Activated naive CD4-positive, alpha-beta T cell treated with anti-CD3 and anti-CD28 coated beads, Interleukin-2, amount 10 ng/mL, durations not matched to agents 7 days and 5 days (primary cell): ENCODE measurements at places on chromosomes 7 and 10.

- no peak for DNase-seq
These were observed 81.4 kb downstream of the NRBF2 start for GRCh38 chr10:63214571-63214970.

GRCh38 chr10:71187600-71187999 is 24.8 kb upstream of the UNC5B start:
- DNase-seq = no peak

- no peak for DNase-seq
These were observed 163.1 kb downstream of the AUTS2 start for GRCh38 chr7:69761290-69761922.

- no peak for DNase-seq
These were observed 20.0 kb downstream of the LRRD1 start for GRCh38 chr7:92158660-92159575.

GRCh38 chr10:11150879-11151415 is 133.3 kb downstream of the CELF2 start:
- DNase-seq = no peak

DNA sequence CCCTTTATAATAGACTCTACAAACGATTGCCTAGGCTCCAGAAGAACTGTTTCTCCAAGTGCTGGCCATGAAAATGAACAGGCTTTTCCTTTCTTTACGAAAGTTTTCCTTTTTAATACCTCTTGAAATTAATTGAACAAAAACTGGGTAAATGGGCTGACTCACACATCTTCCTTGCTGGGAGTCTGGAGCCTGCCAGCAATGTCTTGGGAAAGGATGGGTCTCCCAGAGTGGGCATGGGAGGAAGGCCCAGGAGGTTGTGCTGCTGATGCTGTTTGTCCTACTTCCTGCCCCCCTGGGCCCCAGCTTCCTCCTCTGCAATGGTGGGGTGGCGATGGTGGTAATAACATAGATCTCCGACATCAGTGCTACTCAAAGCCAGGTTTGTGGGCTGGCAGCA is 174.1 kb downstream of the RPS24 start:
- no peak for DNase-seq

GRCh38 chr7:127920787-127921438 is 110.3 kb downstream of the LRRC4 start:
- DNase-seq = no peak

- no peak for DNase-seq
These were observed 471.8 kb downstream of the PLXDC2 start for GRCh38 chr10:20288060-20288459.

DNA sequence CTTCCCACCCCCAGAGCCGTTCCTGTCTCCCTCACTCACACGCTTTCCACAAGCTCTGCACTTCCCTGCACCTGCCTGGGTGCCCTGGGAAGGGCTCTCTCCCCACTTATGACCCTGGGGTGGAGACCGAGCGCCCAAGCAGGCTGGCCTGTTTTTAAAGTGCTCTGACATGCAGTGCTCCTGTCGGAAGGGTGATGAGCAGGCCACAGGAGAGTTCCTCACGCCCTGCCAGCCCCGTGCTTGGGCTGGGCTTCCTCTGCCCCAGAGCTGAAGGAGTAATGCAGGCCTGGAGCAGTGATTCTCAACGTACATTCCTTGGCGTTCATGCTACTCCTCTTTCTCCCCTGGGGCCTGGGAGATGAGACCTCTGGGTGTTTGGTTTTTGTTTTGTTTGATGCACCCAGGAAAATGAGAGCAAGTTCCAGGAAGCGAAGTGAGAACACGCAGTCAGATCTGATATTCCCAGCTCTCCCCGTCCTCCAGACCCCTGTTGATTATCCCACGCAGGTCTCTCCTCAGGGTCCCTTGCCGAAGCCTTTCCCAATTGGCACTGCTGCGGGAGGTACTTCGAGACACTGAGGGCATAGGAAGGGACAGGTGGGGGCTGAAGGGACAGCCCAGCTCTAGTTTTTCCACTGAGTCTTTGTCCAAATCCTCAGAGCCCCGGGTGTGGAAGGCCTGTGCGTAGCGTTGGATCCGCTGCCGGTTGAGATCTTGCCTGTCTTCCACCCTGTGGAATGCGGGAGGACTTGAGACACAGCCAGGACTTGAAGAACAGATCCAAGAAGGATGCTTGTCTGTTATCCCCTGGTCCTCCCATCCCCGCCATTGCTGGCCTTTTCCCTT is 14.1 kb downstream of the TRPV6 start:
- no peak for DNase-seq

DNA sequence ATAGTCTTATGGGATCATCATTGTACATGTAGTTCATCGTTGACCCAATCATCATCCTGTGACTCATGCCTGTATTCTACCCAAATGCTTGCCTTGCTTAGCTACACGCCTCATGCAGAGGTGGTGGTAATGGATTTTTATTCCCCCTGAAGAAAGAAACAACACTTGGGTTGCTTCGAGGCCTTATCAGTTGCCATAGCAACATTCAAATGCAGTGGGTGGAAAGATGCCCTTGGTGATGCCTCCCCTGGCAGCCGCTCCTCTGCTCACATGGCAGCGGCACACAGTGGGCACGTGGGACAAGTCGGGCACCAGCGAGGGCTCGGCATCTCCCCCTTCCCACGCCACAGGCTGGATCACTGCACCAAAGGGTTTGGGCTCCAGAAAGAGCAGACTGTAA is 54.0 kb upstream of the NMT2 start:
- DNase-seq = no peak

DNA sequence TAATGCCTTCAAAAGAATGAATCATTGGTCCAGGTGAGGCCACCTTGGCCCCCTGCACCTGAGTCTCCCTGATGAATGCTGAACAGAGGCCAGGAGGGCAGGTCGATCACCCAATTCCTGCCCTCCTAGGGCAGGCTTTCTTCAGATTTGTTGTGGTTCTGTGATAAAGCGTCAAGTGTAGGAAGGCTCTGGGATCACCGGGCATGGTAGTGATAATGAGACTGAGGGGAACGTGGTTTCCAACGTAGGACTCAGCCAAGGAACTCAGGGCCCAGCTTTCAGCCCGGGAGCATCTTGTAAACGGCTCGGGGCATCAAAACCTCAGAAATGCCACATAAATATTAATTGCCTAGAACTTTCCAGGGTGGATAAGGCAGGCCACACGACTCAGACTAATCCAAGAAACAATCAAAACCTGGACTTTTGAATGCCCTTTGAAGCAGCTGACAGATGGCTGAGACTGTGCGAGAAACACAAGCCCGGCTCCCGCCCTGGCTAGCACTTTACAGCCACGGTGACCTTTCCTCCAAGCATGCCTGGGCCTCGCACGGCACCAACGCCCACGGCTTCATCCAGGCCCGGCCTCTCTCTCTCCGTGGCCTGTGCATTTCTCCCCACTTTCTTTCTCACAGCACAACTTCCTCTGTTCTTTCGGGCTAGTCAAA is 239.3 kb upstream of the GRB10 start:
- DNase-seq = no peak

DNA sequence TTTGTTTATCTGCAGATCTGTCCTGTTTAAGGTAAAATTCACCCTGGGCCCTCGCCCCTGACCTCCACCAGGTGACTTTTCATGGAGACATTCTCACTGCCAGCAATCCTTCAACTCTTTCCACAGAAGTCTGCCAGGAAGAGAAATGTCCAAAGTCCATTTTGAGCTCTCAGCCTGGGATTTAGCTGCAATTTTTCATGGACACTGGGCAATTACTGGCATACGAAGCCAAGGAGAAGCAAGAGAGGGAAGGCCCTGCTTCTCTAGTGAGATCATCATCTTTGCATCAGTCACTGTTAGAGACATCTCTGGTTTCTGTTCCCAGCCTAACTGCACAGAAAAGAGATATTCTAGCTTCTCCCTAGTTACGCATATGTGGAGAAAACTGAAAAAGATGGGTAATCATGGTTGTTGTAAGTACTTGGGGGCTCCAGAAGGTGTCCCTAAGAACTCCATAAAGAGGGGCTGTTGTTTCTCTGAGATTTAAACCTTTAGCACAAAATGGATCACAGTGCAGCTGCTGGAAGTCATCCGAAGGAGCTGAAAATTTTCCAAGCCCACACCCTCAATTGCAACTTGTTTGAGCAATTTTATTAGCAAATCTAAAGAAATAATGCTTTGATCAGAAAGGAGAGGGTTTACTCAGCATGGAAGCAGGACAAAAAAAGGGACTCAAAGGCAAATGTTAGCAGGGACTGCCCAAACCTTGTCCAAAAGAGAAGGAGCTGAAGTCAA is 168.9 kb downstream of the SNX10 start:
- no peak for DNase-seq

- no peak for DNase-seq
These were observed 87.0 kb upstream of the GLCCI1 start for GRCh38 chr7:7881581-7881980.

DNA sequence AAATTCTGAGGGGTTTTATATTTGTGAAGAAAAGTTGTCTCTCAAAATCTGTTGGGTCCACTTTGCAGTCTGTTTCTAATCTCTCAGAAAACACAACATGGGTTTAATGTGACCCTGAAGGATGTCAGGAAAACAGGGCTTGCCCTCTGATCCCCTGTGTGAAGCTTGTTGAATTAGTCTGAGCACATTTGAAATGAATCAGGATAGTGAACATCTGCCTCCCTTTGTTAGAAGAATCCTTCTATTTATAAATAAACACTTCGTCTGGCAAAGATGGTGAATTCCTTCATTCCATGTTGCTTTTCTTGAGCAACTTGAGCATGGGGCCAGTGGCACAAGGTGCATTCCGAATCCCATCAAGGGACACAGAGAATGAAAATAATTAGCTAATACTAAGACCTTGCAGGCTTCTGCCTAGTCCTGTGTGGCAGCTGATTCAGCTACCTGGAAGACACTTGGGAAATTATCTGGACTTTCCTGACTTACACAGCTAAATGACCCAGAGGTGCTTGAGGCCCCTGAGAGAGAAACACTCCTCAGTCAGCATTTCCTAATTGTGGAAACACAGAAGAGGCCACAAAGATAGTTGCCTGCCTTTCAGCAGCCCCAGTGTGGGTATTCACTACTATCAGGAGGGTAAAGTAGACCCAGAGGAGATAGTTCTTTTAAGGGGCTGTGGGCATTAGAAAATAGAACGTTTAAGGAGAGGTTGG is 305.5 kb downstream of the C7orf25 start:
- no peak for DNase-seq

DNA sequence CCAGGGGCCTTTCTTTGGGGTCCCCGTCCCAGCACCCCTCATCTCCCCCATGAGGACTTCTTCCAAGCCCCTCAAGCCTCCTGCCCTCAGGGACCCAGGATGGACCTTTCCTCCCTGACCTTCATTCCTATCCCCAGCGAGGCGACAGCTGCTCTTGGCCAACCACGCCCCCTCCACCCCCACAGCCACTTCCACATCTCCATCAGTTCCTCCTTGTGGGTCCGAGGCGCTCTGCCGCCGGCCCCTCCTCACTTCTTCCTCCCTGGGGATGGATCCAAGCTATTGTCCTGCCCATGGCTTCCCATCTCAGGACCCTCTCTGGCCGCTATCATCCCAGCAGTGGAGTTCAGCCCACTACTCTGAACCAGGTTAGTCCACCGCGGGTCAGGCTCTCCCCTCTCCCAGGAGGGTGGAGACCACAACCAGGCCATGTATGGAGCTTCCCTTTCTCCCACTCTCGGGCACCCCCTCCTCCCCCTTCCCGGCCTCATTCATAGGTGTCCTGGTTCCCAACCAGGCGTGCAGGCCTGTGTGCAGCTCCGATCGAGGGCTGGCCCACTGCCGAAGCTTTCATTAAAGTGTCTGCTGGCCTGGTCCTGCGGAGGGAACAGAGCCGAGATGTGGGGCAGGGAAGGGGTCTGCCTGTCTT is 1.7 kb upstream of the SH2B2 start:
- no peak for DNase-seq

DNA sequence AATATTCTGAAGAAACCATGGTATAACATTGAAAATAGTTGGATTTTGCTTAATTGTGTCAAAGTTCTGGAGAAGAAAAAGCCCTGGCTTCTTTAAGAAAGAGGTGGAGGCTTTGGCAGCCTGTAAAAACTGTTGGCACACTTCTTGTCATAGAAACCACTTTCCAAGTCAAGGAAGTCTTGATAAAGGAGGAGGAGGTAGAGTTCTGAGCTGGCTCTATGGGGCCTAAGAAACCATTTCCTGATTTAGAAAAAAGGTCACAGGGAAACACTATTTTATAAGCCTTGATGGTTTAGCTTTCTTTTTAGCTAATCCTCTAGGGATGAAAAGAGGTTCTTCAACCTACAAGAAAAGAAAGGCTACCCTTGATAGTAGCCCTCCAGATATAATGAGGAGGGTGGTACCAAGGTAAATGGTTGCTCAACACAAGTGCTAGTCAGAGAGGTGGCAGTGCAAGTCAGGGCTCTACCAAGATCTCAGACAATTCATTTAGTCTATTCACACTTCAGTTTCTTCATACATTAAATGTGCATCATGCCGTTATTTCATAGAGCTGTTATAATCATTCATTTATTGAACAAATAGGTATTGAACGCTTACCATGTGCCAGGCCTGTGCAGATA is 346.9 kb downstream of the RNLS start:
- no peak for DNase-seq

DNA sequence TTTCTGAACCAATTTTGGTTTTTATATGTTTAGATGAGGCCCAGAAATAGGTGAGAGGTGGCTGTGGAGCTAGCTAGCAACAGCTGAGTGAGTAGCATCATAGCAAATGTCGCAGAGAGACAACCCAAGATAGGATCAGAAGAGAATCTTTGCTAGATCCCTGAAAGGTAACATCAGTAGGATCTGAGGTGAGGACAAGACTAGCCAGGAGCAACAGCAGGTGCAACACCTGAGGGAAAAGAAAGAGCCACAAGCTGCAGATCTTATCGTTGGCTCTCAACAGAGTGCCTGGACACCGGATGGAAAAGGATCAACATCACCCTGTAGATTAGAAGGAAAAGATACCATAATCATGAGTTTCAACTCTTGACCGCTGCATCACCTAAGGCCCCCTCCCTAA is 4.4 kb downstream of the ST8SIA6 start:
- DNase-seq = no peak

DNA sequence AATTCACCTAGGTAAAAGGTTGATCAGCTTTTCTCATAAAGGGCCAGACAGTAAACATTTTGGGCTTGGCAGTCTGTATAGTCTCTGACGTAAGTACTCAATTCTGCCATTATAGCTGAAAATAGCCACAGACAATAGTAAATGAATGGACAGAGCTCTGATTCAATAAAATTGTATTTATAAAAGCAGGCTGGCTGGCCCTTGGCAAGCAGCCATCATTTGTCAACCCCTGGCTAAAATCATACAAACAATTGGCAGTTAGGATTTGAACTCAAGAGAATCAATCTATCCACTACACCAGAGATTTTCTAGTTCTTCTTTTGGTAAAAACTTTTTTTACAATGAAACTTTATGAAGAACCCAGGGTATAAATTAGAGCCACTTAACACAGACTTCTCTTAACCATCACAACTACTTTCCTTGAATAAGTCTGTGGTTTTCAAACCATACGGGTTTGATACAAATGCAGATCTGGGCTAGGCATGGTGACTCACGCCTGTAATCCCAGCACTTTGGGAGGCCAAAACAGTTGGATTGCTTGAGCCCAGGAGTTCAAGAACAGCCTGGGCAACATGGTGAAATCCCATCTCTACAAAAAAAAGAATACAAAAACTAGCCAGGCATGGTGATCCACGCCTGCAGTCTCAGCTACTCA is 124.5 kb downstream of the SLC16A9 start:
- DNase-seq = no peak

- no peak for DNase-seq
These were observed 70.5 kb upstream of the SFMBT2 start for GRCh38 chr10:7481368-7481765.

- DNase-seq = no peak
These were observed 264.5 kb downstream of the CELF2 start for GRCh38 chr10:11282156-11282555.

- no peak for DNase-seq
These were observed 11.4 kb upstream of the LRRC61 start for GRCh38 chr7:150311711-150312110.

GRCh38 chr7:6323967-6324701 is 51.7 kb upstream of the CYTH3 start:
- DNase-seq = no peak
